DMS79 treated with DMSO at 0.1 percent for 48 hours (cell line): ENCODE measurements at places on chromosomes 4 and X.

GRCh38 chrX:114584983-114585842 lies 1.3 kb downstream of the HTR2C start:
- no peak for DNase-seq

DNA sequence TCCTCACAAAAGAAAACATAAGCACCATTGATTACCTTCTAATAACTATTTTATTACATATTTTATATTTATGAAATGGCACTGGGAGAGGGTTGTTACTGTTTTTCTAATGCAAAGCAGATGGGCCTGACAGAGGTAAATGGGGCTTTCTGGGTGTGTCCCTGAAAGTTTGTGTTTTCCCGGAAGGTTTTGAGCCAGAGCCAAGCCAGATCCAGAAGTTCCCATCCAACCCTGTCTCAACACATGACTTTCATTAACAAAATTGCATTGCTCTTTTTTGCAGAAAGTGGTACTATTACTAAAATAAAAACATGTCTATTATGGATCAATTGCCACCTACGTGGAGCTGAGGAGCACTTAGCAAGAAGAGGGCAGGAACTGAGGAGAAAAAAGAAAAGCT lies 181.3 kb downstream of the RAB28 start:
- DNase-seq = no peak

DNA sequence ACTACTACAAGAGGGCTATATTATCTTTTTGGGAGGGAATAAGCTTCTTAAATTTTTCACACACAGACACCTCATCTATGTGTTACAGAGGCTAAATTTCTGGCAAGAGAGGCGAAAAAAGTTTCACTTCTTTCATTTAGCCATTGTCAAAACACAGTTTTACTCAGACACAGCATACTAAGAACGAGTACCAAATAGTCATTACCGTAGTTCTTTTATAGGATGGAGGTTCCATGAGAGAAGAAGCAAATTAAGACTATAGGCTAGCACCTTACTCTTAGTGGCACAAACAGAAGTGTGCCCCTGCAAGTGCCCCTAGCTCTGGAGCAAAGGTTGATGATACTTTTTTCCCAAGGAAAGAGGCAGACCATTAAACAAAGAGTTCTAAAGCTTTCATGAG lies 26.2 kb downstream of the UGT2B7 start:
- no peak for DNase-seq

GRCh38 chr4:139243448-139244365 lies 36.3 kb downstream of the MGARP start:
- no peak for DNase-seq

- no peak for DNase-seq
These were observed 421.2 kb upstream of the NWD2 start for GRCh38 chr4:36823199-36823967.

- no peak for DNase-seq
These were observed 13.5 kb downstream of the ASB11 start for GRCh38 chrX:15301924-15302323.

DNA sequence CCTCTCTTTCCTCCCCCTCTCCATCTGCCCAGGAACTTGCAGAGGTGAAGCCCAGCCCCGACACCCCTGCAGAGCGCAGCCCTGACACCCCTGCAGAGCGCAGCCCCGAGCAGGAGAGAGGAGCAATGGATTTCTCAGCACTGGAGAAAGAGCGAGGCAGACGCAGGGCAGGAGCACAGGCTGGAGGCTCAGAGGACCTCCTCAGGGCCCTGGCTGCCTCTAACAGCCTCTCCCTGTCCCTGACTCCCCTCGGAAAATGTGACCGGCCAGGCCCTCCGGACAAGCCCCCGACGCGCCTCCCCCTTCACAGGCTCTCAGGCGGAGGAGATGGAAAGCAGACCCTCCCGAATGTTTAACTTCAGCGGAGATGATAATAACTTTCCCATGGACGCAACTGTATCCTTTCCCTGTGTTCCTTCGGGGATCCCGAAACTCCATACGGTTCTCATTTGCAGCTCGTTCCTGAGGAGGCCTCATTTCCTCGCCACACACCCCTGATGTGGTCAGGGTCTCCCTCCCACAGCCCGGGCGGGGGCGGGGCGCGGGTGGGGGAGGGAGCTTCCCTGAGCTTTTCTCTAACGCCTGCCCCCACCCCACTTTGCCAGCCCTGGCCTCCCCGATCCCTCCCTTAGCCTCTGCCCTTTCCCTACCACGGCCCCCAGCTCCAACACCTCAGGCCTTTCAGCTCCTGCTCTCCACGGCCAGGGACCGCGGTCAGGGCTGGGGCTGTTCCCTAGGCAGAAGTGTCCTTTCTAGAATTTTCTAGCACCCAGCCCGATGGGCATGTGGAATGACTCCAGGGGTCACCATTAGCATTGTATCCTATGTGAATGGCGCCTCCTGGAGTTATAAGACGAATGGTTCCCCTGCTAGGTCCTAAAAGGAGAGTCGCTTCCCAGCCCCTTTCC lies 201.1 kb upstream of the BCOR start:
- DNase-seq = no peak

GRCh38 chr4:125390126-125390525 lies 75.4 kb downstream of the FAT4 start:
- DNase-seq = no peak

DNA sequence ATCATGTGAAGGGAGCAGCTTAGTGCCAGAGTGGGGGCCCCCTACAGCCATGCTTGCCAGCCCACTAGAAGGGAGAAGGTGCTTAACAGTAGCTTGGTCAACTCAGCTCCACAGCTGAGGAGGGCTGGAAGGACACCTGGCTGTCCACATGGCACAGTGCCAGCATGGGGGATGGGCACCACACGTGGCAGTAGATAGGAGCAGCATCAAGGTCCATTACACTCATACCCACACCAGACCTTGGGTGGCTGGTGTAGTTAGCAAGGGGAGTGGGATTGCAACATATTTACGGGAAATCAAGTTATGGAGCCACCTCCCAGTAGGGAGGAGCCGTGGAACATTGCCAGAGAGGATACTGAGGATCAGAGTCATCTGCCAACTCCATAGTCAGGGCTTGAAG lies 37.9 kb upstream of the SLC4A4 start:
- no peak for DNase-seq

DNA sequence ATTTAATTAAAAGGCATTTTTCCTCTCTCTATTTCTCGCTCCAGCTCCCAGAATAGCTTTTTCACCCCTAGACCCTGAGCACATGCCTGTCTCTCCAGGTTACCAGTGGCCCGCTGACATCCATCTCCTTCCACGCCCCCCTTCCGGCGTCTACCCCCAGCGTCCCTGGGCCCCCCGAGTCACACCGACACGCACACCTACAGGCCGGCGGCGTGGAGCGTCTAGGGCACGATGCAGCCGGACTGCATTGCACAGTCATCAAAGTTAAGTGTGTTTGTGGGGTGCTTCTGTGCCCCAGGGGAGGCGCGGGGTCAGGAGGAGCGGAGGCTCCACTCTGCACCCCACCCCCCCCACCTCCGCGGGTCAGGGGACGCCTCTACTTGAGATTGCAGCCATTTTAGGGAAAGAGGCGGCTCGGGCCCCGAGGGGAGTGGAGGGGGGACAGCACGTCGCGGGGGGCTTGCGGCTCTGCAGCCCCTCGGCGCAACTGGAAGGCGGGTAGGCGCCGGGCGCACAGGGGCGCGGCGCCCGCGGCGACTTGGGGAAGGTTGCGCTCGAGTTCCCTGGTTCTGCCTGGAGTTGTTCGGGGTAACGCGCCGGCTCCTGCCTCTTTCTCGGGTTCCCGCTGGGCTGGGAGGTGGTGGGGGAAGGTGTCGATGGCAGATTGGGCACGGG lies 112.7 kb downstream of the DHX15 start:
- no peak for DNase-seq

DNA sequence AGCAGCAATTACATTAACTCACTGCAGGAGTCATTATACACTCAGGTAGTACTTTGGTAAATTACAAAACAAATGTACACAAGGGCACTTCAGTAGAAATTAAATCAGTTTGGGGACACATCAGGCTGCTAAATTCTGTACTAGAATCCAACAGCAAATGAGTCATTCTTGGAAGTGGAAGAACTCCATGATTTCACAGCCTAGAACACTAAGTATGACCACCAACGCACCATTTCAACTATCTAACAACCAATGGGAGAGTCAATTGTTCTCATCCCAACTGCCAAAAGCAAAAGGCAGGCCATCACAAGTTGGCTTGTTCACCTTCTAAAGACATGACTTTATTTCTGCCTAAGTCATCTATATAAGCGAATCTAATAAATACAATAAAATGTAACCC lies 26.6 kb downstream of the PPM1K start:
- DNase-seq = no peak

DNA sequence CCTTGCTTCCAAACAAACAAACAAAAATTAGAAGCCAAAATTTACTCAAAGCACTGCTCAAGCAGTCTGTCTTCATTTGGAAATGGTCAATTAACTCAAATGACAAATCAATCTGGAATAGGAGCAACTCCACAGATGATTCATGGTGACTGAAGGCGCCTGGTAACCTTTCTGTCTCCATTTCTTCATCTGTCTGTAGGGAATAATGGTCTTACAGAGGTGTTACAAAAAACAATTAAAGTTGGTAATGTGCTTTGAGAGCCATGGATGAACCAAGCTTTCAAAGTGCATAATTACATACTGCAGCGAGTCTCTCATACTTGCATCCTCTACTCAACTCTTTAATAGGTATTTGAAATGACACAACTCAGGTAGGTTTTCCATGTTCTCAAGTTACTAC lies 38.3 kb upstream of the STAG2 start:
- no peak for DNase-seq

GRCh38 chr4:118280501-118281218 lies 72.1 kb downstream of the PRSS12 start:
- DNase-seq = peak; percentile 15

GRCh38 chrX:12804655-12805054 lies 13.4 kb downstream of the PRPS2 start:
- DNase-seq = no peak

DNA sequence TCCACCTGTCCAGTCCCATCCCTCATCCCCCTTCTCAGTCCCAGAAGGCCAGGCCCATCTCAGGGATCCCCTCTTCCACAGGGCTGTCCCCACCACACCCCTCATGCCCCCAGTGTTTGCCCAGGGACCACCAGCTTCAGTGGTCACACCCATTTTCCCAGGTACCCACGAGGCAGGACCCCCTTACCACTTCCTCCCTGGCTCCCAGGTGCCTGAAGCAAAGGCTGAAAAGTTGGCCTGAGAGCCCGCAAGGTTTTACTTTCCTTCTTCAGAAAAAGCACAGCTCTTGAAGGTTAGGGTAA lies 7.8 kb downstream of the TMEM271 start:
- DNase-seq = no peak

DNA sequence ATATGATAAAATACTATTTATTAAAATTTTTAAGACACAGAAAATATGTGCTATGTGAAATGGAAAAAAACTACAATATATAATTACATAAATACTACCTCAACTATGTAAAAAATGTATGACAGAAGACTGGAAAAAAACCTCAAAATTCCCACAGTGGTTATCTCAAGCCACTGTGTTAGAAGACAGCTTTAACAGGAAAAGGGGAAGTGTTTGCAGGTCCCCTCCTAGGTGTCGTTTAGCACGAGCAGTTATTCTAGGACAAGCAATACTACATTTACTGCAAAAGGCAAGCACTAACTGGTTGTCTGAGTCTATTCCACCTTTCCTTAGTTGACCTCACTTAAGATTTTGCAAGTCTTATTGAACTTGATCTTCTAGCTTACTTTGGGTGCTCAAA lies 44.9 kb upstream of the PHF8 start:
- DNase-seq = no peak

GRCh38 chr4:26854701-26855100 lies 5.9 kb upstream of the STIM2 start:
- no peak for DNase-seq

- DNase-seq = peak; percentile 62
These were observed 77.6 kb downstream of the CCKAR start for GRCh38 chr4:26412381-26413372.

GRCh38 chr4:155442267-155443105 lies 65.7 kb upstream of the MAP9 start:
- no peak for DNase-seq
